ENCODE measurements at places on chromosomes 1 and 21.

- DNase-seq, result no peak
Measured at GRCh38 chr21:38721055-38721454, 84.7 kb upstream of the ETS2 start.

GRCh38 chr1:183361081-183361480 is 57.1 kb downstream of the NMNAT2 start:
- DNase-seq, result no peak

- DNase-seq, result no peak
Measured at GRCh38 chr1:219460081-219460895, 152.6 kb downstream of the ZC3H11B start.

- DNase-seq, result no peak
Measured at GRCh38 chr1:75058424-75058823, 75.8 kb upstream of the LHX8 start.

DNA sequence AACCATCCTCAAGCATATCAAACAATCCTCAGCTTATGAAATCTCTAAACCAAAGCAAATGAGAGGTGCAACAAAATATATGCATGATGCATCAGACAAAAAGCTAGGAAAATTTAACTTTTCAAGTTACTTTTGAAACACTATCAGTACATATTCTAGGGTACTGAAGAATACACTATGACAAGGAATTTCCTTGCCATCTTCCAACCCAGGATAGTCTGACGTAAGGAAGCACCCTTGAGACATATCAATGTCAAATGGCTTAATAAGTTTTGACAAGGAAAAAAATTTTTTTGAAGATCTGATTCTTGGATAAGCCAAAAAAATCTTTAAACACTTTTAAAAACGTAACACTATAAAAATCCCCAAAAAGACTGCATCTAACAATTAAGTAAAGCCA is 64.9 kb downstream of the KIFAP3 start:
- no peak for DNase-seq

DNA sequence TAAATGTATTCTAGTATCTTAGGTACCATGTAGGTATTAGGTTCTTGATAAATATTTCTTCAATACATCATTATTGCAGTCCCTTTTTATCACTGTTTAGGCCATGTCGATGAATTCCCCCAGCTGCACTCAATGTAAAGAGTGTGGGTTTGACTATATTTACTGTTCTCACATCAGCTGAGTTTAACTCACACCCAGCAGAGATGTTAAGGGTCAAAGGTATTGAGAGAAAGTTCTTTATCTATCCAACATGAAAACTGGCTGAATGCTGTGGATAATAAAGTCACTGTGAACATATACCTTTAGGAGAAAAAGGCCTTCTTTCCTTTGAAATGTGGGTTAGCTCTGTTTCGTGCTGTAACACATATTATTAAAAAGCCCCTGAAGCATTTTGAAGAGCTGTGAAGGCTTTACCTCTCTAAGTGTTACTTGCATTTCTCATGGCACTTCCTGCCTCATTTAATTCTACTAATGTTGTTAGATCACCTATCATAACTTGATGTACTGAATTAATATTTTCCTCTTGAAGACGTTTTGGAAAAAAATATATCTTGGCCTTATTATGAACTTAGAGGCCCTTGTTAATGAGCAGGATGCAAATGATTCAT is 19.1 kb upstream of the LYST start:
- DNase-seq, result no peak

GRCh38 chr1:53438427-53439336 is 20.5 kb upstream of the DMRTB1 start:
- DNase-seq, result no peak

- no peak for DNase-seq
Measured at GRCh38 chr1:228005511-228006033, 1.2 kb upstream of the WNT3A start.

DNA sequence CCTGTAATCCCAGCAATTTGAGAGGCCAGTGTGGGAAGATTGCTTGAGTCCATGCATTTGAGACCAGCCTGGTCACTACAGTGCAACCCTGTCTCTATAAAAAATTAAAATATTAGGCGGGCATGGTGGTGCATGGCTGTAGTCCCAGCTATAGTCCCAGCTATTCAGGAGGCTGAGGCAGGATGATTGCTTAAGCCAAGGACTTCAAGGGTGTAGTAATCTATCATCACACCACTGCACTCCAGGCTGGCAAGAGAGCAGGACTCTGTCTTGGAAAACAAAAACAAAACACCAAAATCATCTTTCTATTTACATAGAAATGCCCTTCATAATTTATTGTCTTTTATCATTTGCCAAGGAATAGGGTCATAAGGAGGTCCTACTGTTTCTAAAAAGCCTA is 1274.1 kb upstream of the NCAM2 start:
- DNase-seq, result no peak

DNA sequence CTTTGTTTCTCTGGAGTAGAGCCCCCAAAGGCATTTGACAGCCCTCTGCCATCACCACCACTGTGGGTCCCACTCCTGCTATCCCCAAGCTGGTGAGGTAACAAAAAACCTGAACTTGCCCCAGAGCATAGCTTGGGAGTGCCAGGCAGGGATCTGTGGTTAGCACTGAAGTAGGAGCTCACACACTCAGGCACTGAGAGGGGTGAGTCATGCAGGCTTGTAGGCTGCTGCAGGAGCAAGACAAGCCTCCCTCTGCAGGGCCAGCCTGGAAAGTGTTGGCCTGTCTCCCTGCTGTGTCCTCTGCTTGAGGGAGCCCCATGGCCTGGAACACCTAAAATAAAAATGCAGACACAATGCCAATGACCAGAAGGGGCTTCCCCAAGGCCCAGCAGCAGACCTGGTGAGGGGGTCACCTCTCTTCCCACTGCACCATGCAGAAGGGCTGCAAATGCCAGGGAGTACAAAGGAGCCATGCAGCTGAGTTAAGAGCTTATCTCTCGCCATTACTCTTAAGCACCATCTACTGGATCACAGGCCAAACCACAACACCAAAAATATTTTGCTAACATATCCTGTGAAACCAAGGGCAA is 108.9 kb upstream of the POGK start:
- no peak for DNase-seq

GRCh38 chr1:200180821-200181220 is 153.3 kb downstream of the NR5A2 start:
- DNase-seq, result no peak

DNA sequence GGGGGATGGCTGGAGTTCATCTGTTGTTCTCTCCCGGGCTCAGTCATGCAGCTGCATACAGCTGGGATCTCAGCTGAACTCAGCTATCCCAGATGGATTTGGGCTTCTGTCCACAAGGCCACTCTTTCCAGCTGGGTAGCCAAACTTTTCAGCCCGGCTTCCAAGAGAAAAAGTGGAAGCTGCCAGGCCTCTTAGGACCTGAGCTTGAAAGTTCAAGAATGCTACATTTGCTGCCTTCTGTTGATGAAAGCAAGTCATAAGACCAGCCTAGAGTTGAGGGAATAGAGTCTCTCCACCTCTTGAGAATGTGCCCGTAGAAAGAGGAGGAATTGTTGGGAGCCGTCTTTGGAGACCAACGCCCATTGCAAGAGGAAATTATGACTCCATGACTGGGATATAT is 95.3 kb downstream of the C1orf21 start:
- no peak for DNase-seq

DNA sequence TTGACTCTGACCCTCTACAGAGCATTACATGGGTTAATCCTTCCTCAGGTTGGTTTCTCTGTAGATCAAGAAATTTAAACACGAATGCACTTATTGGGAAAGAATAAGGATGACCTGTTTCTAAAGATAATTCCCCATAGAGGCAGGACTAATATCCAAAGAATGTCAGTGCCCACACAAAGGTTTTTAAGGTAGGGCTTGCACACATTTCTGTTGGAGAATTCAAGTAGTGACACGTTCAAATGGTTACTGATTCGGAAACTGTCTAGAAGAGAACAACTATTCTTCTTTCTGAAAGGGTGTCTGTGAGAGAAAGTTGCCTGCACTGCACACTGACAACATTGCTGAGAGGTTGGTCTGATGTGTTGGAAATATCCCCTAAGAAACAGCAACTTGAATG is 167.3 kb downstream of the ZNF326 start:
- no peak for DNase-seq
